ENCODE measurements at places on chromosomes 16 and 17. TPM values are rescaled to one million over a fixed set of nuclear protein-coding genes. Genes with fewer than 3 reads are reported as not detected.

- peaks cover 8% of the 10 kb centered on the region for H3K4me1 ChIP-seq
Observed at GRCh38 chr16:50709061-50709684, 15.8 kb downstream of the NOD2 start.

DNA sequence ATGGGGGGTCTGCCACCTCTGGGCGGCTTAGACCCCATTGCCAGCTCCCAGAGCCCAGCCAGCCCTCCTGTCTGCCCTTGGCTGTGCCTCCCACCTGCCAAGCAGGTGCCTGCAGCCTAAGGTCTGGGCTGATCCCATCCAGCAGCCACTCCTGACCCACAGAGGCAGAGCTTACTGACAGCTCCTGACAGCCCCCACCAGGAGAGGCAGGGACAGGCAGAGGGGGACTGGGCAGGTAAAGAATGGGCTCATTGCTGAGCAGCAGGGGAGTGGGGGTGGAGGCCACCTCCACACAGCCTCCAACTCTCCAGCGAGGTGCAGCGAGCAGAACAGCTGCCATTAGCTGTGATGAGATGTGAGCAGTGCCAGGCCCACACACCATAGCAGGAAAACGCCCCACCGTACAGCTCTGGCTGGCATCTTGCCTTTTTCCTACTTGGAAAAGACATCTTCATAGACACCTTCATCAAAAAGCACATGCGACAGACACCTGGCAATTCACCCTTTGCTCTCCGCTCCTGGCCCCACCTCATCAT, 164.4 kb downstream of the C16orf78 start:
- no peak overlapping the region for H3K27ac ChIP-seq
- no peak for DNase-seq
- H3K27me3 ChIP-seq: no peaks in the 10 kb centered on the region
- no peaks in the 10 kb centered on the region for H3K4me1 ChIP-seq
- H3K36me3 ChIP-seq: no peaks in the 10 kb centered on the region

GRCh38 chr16:86593913-86594620, 15.7 kb downstream of the FOXL1 start:
- H3K4me3 ChIP-seq: no peak overlapping the region
- H3K27me3 ChIP-seq: no peaks in the 10 kb centered on the region
- no peaks in the 10 kb centered on the region for H3K4me1 ChIP-seq
- no peak for DNase-seq
- H3K36me3 ChIP-seq: no peaks in the 10 kb centered on the region
- H3K27ac ChIP-seq: no peak overlapping the region

Gene CACNG1
- total RNA-seq: not detected

- H3K27ac ChIP-seq: peak overlapping the region; percentile 81
- no peak for DNase-seq
- no peaks in the 10 kb centered on the region for H3K27me3 ChIP-seq
Observed at GRCh38 chr17:50095626-50096037, 481 bp downstream of the PDK2 start.

GRCh38 chr16:79582789-79583188, 17.7 kb downstream of the MAF start:
- no peaks in the 10 kb centered on the region for H3K36me3 ChIP-seq
- no peaks in the 10 kb centered on the region for H3K4me1 ChIP-seq
- no peak overlapping the region for H3K4me3 ChIP-seq

GRCh38 chr17:3890082-3890877, 2.6 kb downstream of the CAMKK1 start:
- H3K27me3 ChIP-seq: no peaks in the 10 kb centered on the region
- DNase-seq: no peak
- H3K27ac ChIP-seq: no peak overlapping the region
- H3K4me1 ChIP-seq: peaks cover 20% of the 10 kb centered on the region
